ENCODE measurements at places on chromosomes 3 and 15.

DNA sequence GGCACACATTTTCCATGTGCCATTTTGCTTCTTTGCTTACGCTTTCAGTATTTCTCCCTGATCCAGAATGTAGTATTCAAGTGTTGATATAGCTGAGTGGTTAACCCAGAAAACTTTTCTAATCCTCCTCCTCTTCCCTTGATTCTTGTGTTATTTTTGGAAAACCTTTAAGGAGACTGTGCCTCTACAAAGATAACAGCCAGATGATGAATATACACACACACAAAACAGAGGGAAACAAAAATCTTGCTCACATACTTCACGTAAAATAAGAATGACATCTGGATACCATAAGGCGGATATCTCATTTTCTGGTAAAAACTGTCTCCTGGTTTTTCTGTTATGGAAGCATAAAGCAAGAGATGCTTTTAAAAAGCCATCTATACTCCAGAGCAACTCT is 295.8 kb upstream of the THBS1 start:
- no peak for DNase-seq

DNA sequence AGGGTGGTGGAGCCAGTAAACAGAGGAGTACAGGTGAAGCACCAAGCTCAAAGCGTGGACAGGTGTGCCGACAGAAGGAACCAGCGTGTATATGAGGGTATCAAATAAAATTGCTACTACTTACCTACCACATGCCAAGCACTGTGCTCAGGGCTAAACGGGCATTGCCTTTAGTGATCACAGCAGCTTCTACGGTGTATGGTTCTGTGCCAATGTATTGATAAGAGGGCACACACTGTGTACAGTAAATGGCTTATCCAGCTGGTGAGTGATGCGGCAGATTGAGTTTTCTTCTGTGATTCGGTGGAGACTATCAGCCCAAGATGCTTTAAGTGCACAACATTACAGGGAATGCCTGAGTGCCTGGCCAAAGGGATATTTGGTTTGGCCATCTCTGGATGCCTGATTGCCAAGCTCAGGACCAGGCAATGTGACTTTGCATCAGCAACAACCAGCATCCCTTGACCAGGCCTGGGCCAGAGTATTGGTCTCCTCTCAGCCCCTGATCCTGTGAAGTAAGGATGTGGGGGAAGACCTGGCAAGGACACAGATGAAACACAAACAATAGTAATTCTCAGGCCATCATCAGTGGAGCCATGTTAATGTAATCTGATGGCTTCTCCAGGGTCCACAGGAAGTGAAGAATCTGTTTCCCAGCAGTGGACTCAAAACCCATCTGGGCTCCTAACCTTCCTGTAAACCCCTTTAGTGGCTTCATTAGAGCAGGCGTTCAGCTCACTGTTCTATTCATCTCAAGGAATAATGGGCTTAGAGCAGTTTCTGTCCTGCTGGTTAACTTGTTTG is 14.1 kb downstream of the STARD5 start:
- DNase-seq: no peak

- DNase-seq: no peak
Observed at GRCh38 chr15:93223803-93224202, 134.8 kb upstream of the RGMA start.

GRCh38 chr3:60263191-60263590 is 988.1 kb downstream of the FHIT start:
- no peak for DNase-seq

DNA sequence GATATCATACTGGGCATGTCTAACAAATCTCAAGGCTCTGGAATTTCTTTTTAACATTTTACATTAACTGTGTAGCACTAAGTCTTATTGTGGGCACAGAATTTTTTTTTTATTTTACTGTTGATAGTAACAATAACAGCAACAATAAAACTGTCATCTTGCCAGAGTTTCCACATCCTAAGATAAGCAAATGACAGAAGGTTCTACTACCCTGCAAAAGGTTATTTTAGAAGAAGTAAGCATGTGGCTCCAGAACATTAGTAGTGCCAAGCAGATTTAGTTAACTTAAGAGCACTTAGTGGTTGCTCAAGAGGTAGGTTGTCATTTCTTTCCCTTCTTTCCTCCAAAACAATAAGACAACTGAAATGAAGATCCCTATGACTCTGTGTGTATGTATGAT is 743.0 kb upstream of the CBLB start:
- no peak for DNase-seq

- DNase-seq: no peak
Observed at GRCh38 chr15:52361975-52362494, 66.4 kb upstream of the MYO5C start.

- DNase-seq: no peak
Observed at GRCh38 chr3:178658694-178659325, 122.6 kb downstream of the KCNMB2 start.

GRCh38 chr15:40274350-40275274 is 8.3 kb downstream of the ANKRD63 start:
- DNase-seq: no peak
